ENCODE measurements at places on chromosomes 1 and 21.

- no peak for DNase-seq
These were observed 2.4 kb downstream of the PGD start for GRCh38 chr1:10401281-10401680.

- no peak for DNase-seq
These were observed 27.9 kb upstream of the KIF21B start for GRCh38 chr1:201051399-201051798.

GRCh38 chr21:22438428-22439086, 1440.3 kb downstream of the NCAM2 start:
- no peak for DNase-seq

- DNase-seq, result no peak
These were observed 55.4 kb upstream of the LPGAT1 start for GRCh38 chr1:211885747-211886522.

GRCh38 chr1:101236516-101237228, at the start of gene S1PR1:
Gene S1PR1 (plus strand): TSS chr1:101237019. CDS start chr1:101238985, 1,966 bp downstream.
- DNase-seq, result peak; percentile 60

DNA sequence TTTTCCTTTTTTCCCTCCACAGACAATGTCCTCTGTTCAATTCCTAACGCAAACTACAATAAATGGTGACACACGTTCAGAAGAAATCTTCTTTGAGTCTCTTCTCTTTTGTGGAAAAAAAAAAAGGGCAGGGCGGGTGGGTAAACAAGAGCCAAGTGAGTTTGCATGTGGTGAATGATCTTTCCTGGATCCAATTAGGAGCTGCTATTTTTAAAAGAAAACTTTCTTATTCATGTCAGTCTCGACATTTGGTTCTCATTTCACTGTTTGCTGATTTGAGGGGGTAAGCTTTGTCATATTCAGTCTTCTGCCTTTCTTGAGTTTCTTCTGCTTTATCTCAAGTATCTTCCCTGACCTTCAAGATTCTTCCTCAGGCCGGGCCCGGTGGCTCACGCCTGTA, 29.2 kb upstream of the KIF1B start:
- no peak for DNase-seq

DNA sequence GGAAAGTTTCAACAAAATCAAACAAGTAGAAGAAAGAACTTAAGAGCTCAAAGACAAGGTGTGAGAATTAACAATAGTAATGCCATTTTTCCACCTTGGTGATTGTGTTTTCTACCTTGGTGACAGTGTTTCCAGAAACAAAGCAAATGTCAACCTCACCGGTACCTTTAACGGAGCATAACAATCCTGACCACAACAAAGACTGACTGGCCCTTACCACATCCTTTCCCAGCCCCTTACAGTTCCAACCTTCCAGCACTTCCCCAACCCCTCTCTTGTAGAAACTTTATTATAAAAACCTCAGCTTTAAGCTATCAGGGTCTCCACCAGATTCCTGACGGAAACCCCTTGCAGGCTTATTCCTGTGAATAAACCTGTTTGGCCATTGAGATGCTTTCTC, 16.7 kb downstream of the STYXL2 start:
- no peak for DNase-seq

- DNase-seq, result peak; percentile 85
These were observed 3.2 kb downstream of the ATP8B2 start for GRCh38 chr1:154328318-154329151.

GRCh38 chr1:223840254-223840653, 5.5 kb downstream of the TP53BP2 start:
- no peak for DNase-seq

DNA sequence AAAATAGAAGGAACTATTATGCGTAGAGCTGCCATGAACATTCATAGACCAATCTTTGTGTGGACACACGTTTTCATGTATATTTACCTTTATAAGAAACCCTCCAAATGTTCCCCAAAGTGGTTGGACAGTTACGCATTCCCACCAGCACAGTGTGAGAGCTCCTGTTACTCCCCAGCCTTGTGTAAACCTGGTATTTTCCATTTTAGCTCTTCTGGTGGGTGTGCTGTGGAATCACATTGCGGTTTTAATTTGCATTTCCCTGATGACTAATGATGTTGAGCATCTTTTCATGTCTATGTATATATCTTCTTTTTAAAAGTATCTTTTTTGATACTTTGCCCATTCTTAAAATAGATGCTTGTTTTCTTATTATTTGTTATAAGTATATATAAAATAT, 3.2 kb upstream of the UBASH3A start:
- no peak for DNase-seq

All from T follicular helper cell (primary cell).